ENCODE measurements at places on chromosomes 7 and 10.
A peak's percentile ranks its signal among the peaks of the same experiment; 100 is the strongest.

- DNase-seq: no peak
These were observed 124.1 kb downstream of the MAD1L1 start for GRCh38 chr7:2108501-2109250.

DNA sequence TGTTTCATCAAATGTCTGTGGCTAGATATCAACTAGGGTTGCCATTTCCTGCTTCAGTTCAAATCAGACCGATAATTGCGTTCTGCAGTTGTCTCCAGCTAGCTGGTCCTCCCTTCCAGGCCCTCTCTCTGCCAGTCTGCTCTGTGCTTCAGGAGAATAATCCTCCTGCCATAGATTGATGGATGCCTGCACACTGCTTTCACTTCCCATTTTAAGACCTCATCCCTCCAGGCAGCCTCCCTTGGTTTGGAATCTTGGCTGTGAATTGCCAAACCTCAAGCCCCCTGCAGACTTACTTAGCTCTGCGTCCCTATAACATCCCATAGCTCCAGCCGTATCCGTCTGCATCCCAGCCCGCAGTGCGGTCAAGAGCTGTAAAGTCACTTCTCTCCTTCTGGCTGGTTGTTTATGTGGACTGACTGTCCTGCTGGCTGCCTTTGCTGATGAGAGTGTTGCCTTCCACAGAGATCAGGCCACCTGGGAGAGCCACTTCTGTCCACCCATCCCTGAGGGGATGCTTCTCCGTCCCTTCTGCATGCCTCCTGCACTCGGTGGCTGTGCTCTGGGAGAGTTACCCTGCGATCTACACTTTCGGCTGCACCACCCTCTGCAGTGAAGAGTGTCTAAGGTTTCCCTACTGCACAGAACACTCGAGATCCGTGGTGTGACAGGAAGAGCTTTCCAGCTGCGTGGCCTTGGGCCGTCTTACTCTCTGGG, 22.4 kb upstream of the KLF6 start:
- DNase-seq: no peak

- DNase-seq: no peak
These were observed 95.5 kb downstream of the PPP1R17 start for GRCh38 chr7:31782411-31782991.

DNA sequence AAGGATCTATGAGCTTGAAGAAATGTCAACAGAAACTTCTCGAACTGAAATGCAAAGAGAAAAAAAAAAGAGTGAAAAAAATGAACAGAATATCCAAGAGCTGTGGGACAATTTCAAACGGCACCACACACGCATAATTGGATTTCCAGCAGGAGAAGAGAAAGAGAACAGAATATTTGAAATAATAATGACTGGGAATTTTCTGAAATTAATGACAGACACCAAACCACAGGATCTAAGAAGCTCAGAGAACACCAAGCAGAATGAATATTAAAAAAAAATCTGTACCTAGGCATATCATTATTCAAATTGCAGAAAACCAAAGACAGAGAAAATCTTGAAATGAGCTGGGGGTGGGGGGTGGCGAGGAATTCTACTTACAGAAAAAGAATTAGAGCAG, 27.2 kb downstream of the DPYSL4 start:
- DNase-seq: no peak

- DNase-seq: no peak
These were observed 63.2 kb downstream of the EBF3 start for GRCh38 chr10:129900825-129901224.

DNA sequence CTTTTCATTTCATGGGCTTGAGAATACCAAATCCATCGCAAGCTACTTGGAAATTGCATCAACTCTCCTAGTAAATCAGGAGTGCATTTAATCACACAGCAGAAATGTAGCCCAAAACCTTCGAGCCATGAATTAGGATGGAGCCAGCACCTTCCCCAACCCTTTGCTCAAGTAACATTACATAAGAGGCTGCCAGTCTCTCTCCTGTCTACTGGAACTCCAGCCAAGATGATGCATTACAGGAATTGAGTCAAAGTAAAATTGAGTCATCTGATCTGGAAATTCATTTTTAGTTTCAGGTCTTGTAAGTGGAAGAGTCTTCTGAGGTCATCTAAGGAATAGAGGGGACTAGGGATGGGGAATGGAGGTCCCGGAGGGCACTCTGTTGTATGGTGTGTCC, 69.7 kb upstream of the FHIP2A start:
- no peak for DNase-seq

- DNase-seq: no peak
These were observed 71.6 kb upstream of the GJD4 start for GRCh38 chr10:35533565-35533964.

DNA sequence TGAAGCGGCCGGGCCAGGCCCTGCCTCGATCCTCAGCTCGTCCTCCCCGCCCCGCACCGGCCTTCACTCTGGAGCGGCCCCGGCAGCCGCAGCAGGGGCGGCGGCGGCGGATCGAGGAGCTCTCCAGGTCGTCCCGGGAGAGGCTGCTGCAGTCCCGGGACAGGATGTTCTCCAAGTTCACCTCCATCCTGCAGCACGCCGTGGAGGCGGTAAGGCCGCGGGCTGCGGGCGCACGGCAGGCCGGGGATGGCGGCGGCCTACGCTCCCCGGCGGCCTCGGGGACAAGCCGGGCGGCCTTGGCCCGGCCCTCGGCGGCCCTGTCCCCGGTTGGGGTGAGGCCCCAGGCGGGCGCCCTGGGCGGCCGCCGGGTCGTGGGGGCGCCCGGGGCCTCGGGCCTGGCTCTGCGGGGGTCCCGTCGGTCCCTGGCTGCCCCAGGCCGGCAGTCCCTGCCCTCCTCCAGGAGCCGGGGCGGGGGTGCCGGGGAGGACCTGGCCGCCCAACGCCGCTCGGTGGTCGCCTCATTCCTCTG, 399 bp downstream of the FHIP2A start:
- peak; percentile 15 for DNase-seq

- DNase-seq: no peak
These were observed 179.5 kb downstream of the DPP6 start for GRCh38 chr7:154231732-154232131.

DNA sequence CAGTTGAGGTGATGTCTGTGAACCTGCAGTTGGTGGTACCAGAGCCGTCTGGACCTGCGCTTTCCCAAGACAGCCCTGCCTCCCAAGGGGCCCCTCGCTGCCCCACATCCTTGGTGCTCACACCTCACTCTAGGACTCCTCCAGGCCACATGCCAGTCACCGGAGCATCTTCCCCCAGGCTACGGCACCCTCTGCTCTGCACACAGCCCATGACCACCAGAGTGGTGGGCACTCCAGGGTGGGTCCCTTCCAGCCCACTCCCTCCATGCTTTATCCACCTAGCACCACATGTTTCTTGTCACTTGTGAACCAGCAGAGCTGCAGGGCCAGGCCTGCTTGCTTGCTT, 183.7 kb upstream of the SH2B2 start:
- no peak for DNase-seq

GRCh38 chr10:110429301-110429700, 68.4 kb upstream of the DUSP5 start:
- no peak for DNase-seq

DNA sequence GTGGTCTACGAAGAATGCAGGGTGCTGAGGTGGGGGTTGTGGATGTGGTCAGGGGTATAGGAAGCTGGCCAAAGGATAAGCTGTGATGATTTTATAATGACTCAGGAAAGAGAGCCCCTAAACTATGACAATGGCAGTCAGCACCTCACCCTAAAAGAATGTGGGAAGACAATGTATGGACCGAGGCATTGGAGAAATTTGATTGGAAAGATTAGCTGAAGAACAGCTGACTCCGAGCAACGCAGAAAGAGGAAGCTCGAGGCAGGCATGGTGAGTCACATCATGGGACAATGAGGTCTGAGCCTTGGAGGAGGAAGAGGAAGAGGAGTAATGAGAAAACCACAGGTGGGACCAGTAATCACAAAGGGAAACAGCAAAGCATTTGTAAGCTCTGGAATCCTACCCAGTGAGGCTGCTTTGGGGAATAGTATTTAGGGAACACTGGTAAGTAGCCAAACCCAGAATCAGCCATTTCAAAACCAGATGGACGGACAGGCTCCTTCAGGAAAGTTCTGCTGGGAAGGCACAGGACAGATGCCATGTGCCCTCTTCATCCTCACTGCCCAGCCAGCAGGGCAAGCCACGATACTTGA, 295.4 kb downstream of the PRPF18 start:
- no peak for DNase-seq

DNA sequence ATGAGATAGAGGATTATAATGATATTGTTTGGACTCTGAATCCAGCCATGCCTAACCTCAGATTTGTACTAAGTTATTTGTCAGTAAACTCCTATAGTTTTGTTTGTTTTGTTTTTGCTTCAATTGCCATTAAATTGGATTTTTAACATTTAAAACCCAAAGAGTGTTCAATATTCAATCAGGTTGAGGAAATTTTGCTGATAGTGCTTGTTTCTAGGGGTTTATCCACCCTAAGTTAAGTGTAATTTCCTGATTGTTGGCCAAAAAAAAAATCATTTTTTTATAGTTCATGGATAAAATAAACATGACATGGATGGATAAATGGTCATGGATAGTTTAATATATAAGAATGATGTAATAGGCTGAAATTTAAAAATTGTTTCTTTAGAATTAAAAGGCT, 11.4 kb upstream of the BET1 start:
- DNase-seq: no peak

- no peak for DNase-seq
These were observed 84.8 kb downstream of the PLXNA4 start for GRCh38 chr7:132491391-132491945.

- no peak for DNase-seq
These were observed 511.6 kb downstream of the CALN1 start for GRCh38 chr7:71900556-71900955.

- no peak for DNase-seq
These were observed 13.2 kb upstream of the PRKCQ start for GRCh38 chr10:6593241-6593671.

- no peak for DNase-seq
These were observed 55.5 kb upstream of the CABCOCO1 start for GRCh38 chr10:61606959-61607907.

GRCh38 chr10:78224602-78225001, 190.9 kb downstream of the RPS24 start:
- DNase-seq: no peak

GRCh38 chr7:4394736-4395135, 287.4 kb upstream of the FOXK1 start:
- DNase-seq: no peak

DNA sequence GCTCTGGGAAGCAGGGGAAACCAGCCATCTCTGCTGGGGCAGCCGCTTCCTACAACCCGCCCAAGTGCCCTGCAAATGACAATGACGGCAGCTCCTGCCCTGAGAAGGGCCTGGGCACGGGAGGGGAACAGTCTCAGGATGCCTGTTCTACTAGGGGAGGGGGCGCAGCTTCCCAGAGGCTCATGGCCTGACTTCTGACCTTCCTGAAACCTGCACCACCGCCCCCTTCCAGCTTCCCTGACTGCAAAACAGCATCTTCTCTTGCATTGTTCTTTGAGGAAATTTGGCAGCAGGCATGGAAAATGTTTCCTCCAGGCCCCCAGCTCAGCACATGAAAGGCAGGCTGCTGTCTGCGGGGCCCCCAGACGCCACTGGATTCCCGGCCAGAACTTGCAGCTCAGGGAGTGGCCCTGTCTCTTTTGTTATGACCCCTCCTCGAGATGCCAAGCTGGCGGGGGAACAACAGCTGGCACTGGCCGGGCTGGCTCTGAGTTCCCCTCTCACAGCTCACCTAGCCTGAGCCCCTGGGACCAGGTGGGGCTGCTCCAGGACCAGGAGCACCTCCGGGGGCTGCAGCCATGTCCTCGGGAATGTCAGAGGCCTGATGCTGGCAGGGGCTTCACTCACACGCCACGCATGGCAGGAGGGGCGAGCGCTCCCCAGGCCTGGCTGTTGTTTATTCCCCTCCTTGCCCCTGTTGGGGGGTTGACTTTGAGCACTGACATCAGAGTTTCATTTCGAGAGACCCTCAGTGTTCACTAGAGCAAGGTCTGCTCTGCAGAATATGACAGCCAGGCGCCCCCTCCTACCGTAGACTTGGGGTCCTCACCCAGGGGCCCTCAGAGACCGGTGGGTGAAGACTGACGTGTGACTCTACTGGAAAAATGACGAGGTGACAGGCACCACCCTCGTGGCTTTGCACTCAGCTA, 62.7 kb downstream of the CALML3 start:
- DNase-seq: no peak

GRCh38 chr10:24824536-24824935, 100.8 kb upstream of the ARHGAP21 start:
- DNase-seq: no peak

GRCh38 chr10:78579995-78580394, 488.8 kb upstream of the ZMIZ1 start:
- no peak for DNase-seq

DNA sequence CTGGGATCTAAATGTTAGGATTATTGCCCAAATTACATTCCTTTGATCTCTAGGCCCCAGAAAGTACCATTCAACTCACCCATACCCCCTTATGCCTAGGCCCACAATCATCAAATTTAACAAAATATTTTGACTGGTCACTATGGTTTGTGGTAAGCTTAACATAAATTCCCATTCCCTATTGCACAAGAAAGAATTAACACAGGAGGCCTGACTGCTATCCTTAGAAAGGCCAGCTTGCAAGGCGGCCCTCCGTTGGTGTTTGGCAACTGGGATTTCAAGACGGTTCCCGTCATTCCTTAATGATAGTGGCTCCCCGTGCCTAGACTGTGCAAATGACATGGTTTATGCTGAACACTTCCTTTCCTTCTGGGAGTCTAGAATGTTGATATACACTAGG, 29.6 kb downstream of the ARHGAP21 start:
- DNase-seq: no peak

- DNase-seq: no peak
These were observed 15.6 kb downstream of the GRIFIN start for GRCh38 chr7:2460641-2461040.

DNA sequence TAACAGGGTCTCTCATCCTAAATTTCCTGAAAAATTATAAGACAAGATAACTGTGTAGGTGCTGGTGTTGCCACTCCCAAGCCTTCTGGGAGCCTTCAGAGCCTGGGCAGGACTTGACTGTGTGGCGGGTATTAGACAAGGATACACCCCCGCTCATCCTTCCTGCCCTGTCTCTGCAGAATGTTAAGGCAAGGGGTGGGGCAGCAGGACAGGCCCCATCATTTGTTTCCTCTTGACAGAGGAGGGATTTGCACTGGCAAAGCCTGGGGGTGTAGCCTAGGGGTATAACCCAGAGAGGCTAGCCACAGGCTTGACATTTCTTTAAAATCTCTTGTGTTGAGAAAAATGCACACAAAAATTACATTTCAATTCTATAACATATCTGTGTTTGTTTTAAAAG, 63.5 kb downstream of the GOLGA7B start:
- DNase-seq: no peak

DNA sequence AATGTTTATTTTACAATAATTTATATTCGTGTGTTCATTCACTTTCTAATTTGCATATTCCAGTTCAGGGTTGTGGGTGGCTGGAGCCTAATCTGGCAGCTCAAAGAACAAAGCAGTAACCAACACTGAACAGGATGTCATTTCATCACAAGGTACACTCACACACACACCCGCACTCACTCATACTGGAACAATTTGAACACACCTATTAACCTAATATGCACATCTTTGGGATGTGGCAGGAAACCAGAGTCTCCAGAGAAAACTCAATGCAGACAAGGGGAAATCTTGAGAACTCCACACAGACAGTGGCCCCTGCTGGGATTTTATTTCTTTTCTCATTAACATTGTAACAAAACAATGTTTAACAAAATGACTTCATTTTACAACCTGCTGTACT, 97.4 kb downstream of the TWIST1 start:
- no peak for DNase-seq
